Glutamatergic neuron (in vitro differentiated cells): ENCODE measurements at places on chromosomes 2 and 18.
A peak's percentile ranks its signal among the peaks of the same experiment; 100 is the strongest.

DNA sequence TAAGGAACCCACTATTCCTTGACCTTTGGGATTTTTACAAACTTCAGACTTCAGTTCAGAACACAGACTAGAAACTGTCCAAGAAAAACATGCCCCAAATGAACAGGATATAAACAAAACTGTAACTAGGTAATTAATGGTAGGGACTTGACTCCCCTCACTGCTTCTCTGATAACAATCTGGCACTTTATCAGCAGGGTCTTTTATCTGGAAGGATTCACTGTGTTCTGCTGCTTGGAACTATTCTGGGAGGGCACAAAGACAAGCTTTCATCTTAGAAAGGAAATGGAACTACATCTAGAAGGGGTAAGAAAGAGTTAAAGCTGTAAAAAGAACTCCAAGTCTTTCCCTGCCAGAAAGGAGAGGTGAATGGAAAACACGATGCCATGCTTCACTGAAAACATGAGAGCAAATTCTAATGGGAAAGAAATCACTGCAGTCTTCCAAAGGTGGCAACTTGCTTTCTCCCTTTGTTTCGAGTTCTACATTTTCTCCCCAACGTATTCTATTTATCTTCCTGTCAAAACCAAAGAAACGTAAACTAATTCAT, 181.2 kb downstream of the THADA start:
- no peak for DNase-seq

GRCh38 chr2:108924580-108925251, 64.3 kb downstream of the EDAR start:
- no peak for DNase-seq

- peak; percentile 70 for DNase-seq
Observed at GRCh38 chr2:176171351-176172006, 14.4 kb downstream of the HOXD3 start.

DNA sequence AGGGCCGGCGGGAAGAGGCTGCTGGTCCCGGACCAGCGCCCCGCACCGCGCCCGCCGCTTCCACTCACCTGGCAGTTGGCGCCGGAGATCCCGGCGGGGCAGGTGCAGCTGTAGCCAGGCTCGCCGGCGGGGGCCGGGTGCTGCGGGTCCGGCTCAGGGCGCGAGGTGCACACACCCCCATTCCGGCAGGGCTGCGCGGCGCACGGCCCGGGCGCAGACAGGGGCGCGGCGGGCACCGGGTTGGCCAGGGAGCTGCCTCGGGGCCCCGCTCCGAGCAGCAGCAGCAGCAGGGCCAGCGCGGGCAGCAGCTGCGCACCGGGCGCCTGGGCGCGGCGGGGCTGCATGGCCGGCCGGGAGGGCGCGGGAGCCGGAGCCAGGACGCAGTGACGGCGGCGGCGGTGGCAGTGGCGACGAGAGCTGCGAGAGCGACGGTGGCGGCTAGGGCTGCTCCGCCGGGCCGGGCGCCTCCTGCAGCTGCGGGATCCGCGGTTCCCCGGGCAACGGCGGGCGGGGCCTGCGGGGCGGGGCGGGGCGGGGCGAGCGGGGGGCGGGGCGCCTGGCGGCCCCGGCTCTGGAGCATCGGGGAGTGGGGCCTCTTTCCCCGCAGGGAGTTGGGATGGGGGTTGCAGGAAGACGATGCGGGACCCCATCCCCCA, at the start of gene DNER:
TSS of gene DNER (minus strand) at position 476 of the 656 bp plus-strand sequence. CDS start at position 344, 132 bp downstream.
- DNase-seq = peak; percentile 83

DNA sequence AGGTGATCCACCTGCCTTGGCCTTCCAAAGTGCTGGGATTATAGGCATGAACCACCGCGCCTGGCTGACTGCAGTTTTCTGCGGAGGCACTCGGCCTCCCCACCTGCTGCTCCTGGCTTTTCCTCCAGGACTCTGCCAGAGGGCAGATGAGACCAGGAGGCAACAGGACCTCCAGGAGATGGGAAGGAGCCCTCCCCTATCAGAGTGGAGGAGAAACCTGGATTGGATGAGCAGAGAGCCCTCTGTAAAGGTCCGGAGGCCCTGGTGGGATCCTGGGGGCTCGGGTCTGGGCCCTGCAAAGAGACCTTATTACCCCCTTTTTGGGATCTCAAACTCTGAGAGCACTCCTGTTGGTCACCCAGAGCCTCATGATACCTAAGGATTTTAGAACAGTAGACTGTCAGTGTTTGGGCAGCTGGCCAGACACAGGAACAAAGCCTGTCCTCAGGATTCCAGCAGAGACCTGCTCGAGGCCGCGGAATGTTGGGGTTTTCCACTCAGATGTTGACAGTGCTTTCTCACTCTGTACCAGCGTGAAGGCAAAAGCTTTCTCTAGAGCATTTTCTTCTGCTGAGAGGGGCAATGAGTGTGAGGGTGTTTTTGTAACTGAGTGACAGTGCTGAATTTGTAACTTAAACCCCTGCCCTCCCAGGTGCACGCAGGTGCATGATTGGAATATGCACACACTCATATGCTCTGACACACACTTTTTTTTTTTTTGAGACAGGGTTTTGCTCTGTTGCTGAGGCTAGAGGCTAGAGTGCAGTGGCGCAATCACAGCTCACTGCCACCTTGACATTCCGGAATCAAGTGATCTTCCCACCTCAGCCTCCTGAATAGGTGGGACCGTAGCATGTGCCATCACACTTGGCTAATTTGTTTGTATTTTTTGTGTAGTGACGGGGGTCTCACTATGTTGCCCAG, 48.4 kb downstream of the NPPC start:
- no peak for DNase-seq

DNA sequence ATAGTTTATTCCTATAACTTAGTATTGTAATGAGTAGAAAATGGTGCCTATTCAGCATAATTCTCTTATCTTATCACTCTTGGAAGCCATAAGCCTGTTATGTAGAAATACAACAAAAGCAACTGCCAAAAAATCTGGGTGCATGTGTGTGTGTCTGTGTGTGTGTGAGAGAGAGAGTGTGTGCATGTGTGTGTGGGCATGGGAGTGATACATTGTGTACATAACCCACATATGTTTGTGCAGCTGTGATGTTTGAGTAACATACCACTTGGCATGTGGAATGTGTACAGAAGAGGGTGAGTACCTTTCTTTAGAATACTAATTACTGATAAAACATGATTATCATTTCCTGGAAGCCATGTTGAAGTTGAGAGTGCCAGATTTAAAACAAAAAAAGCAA, 642.3 kb upstream of the SYT4 start:
- DNase-seq = no peak

GRCh38 chr2:202512176-202512575, 122.6 kb upstream of the FAM117B start:
- DNase-seq = no peak

- no peak for DNase-seq
Observed at GRCh38 chr2:32363597-32363996, 6.8 kb downstream of the BIRC6 start.

DNA sequence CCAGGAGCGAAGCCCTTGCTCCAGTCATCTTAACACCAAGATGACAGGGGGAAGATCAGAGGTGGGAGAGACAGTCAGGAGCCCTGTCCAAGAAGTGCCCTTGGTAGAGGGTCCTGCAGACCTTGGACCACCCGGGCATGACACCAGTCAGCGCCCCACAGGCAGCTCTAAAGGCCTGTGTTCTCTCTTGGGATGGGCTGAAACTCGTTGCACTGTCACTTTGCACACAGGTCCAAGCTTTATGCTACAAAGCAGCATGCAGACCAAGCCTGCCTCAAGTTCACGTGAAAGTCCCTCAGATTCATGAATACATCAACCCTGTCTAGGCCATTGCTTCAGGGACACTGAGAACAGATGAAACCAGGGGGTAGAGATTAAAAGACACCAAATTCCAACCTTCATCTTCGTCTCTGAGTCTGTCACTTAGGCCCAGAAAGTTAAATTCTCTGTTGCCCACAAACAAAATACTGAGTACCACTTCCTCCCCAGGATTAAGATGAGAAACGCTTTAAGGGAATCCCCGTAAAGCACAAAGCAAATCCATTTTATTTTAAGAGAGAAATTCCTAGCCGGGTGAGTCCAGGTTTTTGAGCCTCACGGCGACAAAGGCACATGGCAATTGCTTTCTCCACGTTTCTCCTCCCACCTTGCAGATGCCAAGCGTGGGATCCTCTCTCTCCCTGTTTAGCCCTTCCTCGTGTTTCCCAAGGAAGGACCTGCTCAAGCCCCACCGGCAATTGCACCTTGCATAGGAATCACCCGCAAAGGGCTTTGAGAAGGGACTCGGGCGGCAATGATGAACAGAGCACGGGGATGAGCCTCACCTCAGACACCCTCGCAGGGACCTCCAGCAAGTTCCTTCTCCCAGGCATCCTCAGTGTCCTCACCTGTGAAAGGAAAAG, 75.0 kb upstream of the ID2 start:
- DNase-seq = no peak

DNA sequence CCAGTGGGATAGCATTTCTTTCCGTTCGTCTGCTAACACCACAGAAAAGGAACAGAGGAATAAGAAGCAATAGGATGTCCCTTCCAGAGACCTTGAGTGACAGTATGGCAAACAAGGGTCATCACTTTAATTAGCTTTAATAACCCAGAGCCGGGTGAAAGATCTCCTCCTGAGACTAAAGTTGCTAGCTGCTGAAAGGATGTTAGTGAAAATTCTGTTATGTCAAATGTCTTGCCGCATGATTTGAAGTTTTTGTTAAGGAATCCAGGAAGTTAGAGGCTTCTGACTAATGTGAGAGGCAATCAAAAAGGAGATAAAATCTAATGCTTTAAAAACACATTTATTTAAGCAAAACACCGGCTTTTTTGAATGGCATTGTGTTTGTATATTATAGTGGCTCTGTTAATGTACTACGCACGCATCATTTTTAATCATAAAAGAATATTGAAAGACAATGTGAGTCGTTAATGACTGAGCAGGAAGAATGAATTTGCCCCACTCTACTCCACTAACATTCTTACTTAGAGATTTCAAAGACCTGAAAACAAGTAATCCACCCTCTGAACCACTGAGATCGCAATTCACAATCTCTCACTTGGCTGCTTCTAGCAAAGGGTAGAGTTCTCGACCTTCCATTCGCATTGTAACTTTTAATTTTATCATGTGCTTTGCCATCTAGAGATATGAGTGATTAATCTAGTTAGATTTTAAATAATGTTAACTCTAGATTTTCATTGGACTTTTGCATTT, 536.6 kb downstream of the LRRTM4 start:
- no peak for DNase-seq

GRCh38 chr2:137928547-137929518, 35.4 kb upstream of the HNMT start:
- DNase-seq = no peak

- no peak for DNase-seq
Observed at GRCh38 chr2:1674276-1674675, 70.0 kb downstream of the PXDN start.

- no peak for DNase-seq
Observed at GRCh38 chr18:24128700-24129099, 10.2 kb upstream of the CABYR start.

- peak; percentile 71 for DNase-seq
Observed at GRCh38 chr2:164054651-164055050, 318.8 kb upstream of the FIGN start.

DNA sequence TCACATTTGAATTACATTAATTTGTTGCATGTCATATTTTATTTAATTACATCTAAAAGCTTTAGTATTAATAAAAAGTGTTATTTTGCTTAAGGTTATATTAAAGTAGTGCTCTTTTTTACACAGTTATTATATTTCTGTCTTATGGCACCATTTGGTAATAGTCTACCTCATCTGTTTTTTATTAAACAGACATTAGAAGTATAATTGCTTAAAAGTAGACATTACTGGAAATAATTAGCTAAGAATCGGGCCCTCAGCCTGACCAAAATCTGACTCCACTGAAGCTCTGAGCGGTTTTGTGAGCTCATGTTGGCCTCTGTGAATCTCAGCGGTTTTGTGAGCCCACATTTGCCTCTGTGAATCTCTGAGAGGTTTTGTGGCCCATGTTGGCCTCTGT, 102.5 kb upstream of the SNTG2 start:
- no peak for DNase-seq

DNA sequence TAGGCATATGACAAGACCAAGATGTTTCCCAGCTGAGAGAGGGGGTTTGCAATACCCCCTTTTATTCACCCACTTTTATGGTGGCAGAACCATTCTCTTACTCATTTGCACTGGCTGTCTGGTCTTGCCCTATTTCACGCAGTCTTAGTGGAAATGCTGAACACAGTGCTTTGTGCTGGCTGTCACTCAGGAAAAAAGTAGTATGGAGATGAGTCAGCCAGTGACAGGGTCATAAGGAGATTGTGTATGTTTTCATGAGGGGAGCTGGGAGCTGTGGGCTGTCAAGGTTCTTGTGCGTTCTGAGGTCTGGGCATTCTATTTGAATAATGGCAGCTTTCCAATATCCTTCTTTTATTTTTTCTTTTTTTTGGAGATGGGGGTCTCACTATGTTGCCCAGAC, 10.9 kb upstream of the CNRIP1 start:
- no peak for DNase-seq

DNA sequence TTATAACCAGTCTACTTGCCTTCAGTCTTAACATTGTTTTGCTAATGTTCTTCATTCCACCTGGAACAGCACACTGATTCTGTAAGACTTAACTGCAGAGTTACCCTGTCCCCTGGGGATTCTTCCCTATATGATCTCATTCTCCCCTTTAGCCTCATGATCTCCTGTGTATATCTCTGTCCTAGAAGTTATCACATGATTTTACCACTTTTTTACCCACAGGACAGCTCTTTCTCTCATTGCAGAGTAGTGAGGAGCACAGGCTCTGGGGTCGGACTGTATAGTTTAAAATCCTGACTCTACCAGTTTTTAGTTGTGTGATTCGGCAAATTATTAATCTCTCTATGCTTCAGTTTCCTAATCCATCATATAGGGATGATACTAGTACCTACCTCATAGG, 14.2 kb upstream of the EXOC6B start:
- no peak for DNase-seq

GRCh38 chr2:166406374-166406773, 30.6 kb upstream of the SCN9A start:
- no peak for DNase-seq

- no peak for DNase-seq
Observed at GRCh38 chr18:71743634-71744033, 800.5 kb downstream of the CBLN2 start.

DNA sequence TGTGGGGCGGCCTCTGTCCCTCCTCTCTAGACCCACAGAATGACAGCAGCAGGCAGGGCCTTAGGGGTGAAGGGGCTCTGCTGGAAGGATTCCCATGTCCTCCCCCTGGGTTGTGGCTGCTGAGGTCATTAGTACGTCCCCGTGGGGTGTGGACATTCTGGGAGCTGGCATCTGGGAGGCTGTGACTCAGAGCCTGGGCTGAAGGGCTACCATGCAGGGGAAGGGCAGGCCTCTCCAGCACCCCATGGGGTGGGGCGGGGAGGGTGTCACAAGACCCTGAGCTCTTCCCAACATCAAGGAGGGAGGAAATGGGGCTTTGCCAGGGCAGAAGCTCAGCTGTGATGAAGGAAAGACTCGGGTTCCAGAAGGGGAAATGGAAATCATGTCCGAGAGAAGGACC, 105.8 kb upstream of the SMAD2 start:
- DNase-seq = no peak

DNA sequence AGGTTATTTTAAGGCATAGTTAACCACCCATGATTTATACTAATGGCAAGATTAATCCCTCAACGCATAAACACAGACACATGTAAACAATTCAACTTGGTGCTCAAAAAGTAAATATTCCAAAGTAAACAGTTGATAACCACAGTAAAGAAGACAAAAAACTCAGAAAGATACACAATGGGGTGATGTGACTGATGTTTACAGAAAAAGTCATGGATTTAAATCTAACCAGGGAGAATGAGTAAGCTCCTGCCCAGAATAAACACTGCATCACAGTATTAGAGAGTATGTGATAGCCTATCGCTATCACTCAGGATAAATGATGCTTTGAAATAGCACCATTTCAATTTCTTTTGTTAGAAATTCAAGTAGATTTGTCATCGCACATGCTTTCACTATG, 49.3 kb downstream of the HIBCH start:
- DNase-seq = no peak

GRCh38 chr2:219099329-219099728, 38.6 kb upstream of the IHH start:
- no peak for DNase-seq
